ENCODE measurements at places on chromosomes 1 and 21.

- no peak for DNase-seq
These were observed 19.4 kb downstream of the PLEKHA6 start for GRCh38 chr1:204340081-204340889.

GRCh38 chr1:231666937-231667608, 40.5 kb downstream of the DISC1 start:
- DNase-seq = no peak

DNA sequence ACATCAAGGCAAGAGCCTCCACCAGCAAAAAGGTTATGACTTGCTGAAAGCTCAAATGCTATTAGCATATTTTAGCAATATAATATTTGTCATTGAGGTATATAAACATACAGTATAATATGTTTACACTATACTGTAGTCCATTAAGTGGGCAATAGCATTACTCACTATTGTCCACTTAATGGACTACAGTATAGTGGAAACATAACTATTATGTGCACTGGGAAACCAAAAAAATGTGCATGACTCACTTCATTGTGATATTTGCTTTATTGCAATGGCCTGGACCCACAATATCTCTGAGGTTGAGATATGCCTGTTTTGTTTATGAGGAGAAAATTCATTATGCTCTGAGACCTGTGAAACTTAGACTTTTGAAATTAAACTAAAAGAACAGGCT, 300.0 kb downstream of the BARHL2 start:
- no peak for DNase-seq

- DNase-seq = no peak
These were observed 28.4 kb downstream of the HSD3B1 start for GRCh38 chr1:119535381-119535780.

- DNase-seq = no peak
These were observed 45.8 kb downstream of the FOXD2 start for GRCh38 chr1:47483651-47484050.

DNA sequence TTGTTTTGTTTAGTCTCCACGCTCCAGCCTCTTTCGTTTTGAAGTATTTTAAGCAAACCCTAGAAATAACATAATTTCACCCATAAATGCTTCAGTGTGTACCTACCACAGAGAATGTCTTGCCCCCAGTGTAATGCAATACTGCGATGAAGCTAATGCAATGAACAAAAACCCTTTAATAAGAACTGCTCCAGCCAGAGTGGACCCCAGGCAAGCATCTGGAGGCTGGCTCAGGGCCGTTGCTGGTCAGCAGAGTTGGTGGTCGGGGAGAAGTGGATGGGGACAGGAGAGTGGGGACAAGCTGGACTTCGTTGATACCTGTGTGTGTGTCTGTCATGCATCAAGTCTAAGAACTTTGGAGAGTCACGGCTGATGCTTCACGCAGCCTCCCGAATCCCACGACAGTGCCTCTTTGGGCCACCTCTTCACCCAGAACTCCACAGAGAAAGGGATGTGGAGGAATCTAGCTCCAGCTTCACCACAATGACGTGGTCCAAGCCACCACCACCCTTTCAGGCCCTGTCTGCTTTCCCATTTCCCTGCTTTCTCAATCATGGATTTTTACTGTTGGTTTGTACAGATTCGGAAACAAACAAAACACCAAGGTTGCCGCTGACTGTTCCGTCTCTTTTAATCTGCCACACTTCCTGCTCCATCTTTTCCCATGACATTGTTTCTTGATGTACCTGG, 108.6 kb upstream of the ERRFI1 start:
- no peak for DNase-seq

DNA sequence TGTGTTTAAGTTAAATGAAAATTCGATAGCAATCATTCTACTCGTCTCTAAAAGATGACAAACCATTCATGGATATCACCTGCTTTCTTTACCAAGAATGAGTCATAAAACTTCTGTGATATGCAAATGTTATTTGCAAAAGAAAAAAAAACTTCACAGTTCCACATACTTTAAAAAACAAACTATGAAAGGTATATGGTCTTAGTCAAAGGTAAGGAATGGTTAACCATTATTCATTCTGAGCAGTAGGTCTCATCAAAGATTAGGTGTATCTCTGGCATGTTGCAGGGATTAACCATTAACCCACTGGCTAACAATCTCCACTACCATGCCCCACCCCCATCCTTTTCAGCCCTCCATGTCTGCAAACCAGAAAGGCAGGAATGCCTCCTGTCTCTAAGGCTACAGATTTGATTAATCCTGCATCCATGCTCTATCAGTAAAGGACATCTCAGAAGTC, 44.4 kb downstream of the PTPN14 start:
- no peak for DNase-seq

GRCh38 chr1:151563376-151563775, 23.3 kb downstream of the TUFT1 start:
- no peak for DNase-seq

GRCh38 chr1:844472-845026, 79.2 kb upstream of the SAMD11 start:
- no peak for DNase-seq

DNA sequence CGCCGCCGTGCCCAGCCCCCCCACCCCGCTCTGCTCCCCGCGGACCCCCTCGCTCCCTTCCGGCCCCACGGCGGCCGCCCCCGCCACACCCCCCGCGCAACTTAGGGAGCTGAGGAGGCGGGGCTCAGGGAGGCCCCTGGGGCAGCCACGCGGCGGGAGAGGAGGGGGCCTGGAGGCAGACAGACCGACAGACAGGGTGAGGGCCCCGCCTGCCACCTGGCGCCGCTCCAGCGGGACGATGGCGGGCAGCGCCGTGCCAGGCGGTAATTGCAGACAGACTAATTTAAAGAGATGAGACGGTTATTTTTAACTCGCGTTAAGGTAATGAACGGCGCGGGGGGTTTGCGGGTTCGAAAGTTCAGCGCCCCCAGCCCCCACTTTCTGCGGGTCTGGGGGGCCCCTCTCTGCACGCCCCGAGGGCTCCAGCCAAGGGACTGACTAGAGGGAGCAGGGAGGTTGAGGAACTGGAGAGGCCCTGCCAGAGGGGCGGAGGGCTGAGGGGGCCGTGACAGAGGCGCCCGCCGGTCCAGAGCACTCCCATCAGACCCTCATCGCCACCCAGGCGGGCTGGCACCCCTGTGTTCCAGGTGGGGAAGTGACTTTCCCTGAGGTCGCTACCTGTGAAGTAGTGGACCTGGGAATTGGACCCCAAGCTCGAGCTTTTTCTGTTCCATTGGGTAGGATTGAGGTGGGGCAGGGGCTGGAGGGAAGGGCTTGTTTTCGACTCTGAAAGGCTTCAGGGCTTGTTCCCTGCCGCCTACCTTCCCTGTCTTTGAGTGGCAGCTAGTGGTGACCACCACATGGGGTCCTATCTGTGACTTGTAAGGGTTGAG, 5.4 kb downstream of the FOXO6 start:
- DNase-seq = no peak

DNA sequence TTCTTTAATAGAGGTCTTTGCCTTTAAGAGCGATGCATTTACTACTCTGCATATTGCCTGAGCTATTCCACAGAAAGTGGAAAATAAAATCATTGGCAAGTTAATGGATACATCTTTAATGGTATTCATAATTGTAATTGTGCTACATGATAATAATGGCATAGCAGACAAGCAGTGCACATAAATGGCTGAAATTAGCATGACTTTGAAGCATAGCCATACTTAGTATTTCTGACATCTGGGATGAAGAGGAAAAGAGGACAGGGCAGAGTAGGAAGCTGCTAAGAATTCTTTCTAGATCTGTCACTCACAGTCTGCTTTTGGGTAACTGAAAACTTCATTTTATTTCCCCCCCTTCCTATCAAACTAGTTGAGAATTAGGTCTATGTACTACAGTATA, 195.0 kb upstream of the NRIP1 start:
- no peak for DNase-seq

- no peak for DNase-seq
These were observed at the start of gene TRIM17 for GRCh38 chr1:228416217-228416933. Gene TRIM17 (minus strand): TSS chr1:228416861. CDS start chr1:228415072, 1,789 bp downstream.

- no peak for DNase-seq
These were observed 533.3 kb downstream of the PTBP2 start for GRCh38 chr1:97254731-97255463.

GRCh38 chr1:182682898-182683501, 1.4 kb downstream of the RGS8 start:
- no peak for DNase-seq

- DNase-seq = no peak
These were observed 26.5 kb upstream of the ITLN1 start for GRCh38 chr1:160911441-160911840.

DNA sequence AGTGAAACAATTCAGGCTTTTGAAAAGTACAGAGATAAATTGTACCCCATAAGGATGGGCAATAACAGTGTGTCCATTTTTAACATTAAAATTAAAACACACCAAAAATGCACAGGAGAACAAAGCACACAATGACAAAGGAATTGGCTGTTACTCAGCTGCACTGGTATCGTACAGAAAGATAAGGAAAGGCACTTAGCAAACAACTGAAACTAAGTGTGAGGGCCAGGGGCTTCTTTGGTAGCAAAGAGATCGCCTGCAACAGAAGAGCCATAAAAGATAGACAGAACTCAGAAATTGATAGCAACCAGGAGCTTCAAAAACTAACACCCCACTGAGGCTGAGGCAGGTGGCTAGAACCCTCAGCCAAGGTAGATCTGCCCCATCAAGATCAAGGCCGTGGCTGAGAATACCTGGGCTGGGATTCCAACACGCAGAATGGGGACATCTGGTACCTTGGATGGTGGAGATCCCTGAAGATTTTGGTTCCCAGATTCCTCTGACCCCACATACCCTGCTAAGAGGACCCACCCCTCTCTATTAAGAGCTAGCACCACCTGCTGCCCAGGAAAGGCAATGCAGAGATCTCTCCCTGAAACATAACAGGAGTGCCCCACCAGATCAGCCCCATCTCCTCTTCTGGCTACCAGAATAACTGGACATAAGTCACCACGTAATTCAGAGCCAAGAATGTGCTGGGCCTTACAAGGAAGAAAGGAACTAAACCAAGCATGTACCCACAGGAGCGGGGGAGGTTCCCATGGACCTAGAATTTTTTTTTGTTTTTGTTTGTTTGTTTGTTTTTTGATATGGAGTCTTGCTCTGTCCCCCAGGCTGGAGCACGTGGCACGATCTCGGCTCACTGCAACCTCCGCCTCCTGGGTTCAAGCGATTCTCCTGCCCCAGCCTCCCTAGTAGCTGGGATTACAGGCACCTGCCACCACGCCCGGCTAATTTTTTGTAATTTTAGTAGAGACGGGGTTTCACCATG, 16.2 kb downstream of the PLEKHO1 start:
- DNase-seq = no peak

All from kidney capillary endothelial cell (primary cell).